Mucosa of descending colon (tissue), 3 donors: ENCODE measurements at places on chromosomes 5 and 9. TPM values are rescaled to one million over a fixed set of nuclear protein-coding genes. Genes with fewer than 3 reads are reported as not detected.

GRXCR2 gene
- total RNA-seq = not detected

TRIM36 gene
- 20.6 TPM for total RNA-seq

DNA sequence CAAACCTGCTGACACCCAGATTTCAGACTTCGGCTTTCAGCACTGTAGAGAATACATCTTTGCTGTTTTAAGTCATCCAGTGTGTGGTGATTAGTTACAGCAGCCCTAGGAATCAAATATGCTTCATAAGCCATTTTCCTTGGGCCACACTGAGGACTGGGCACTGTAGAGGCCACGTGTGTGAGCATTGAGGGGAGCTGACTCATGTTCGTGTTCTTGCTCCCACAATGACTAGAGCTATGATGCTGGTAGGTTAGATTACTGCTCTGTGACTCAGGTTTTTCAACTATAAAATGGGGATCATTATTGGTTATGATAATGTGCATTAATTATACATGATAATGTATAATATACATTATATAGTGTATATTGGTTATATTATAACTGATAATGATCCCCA lies 96.5 kb upstream of the PALM2AKAP2 start:
- DNase-seq = no peak

GRCh38 chr9:82254646-82255367 lies 266.2 kb downstream of the SPATA31D1 start:
- no peak for DNase-seq

DNA sequence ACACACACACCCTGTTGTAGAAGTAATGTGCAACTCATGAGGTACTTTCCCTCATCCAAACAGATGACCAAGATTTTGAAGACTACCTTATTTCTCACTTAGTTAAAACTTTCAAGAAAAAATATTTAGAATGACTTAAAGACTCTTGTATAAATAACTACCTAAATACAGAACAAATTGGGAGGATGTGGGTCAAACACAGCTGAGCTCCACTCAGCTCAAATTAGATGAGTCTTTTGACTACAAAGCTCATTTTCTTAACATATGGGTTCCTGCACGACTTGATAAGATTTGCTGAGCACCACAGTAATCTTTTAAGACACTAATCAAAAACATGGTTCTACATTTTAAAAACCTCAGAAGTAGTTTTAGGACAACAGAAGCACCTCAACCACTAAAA lies 8.9 kb downstream of the MTX3 start:
- no peak for DNase-seq

DNA sequence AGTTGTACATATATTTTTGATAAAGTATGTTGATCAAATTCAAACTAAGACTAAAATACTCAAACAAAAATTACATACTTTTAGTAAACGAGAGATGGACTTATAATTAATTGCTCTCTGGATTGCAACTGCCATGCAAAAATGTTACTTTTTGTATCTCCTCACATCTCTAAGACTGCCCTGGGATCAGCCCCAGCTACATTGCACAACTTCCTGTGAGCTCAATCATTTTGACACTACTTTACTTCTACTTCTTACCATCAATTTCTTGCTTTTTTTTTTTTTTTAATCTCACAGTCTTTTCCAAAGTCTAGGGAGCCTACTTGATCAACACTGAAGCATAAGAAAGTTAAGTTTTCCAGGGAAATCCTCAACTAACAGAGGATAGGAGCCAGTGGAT lies 506.0 kb upstream of the CDH10 start:
- DNase-seq = no peak
